ENCODE measurements at places on chromosomes 4 and X. TPM values are rescaled to one million over a fixed set of nuclear protein-coding genes. Genes with fewer than 3 reads are reported as not detected.

DNA sequence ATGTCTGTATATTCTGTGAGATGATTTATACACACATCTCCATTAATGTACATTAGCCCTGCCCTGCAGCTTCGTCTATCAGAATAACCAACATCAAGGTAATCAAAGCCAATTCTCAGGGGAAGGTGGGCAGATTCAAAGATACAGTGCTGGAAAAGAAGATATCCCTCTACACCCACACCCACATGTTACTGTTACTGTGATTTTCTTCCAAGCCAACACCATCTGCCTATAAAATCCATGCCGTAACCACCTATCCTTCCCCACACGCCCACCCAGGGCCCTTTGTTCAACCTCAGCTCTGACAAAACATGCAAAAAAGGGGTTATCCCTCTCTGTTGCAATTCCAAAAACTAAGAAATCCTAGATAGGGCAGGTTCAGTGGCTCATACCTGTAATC lies 20.0 kb downstream of the OPHN1 start:
- no peak for DNase-seq

GRCh38 chr4:118842055-118842454 lies 6.1 kb upstream of the SEC24D start:
- DNase-seq = no peak

- no peak for DNase-seq
Observed at GRCh38 chrX:16914058-16914457, 32.4 kb upstream of the REPS2 start.

DNA sequence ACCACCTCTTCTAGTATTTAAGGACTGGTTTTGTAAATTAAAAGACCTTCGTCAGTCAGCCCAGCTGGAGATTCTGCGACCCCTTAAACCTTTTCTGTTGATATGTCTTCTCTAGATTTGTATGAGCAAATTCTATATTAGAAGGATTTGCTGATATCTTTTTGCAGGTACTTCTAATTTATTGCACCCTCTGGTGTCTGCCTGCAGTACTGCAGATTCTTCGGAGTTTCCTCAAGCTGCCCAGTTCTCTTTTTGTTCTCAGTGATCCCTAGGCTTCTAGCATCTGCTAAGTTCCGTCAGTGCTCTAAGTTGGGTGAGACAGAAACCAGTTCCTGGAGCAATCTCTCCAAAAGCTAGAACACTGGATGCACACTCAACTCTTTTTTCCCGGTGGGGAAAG lies 545.2 kb downstream of the C4orf33 start:
- DNase-seq = no peak

- no peak for DNase-seq
Observed at GRCh38 chr4:150578745-150579501, 3.0 kb upstream of the MAB21L2 start.

GRCh38 chr4:105154576-105154975 lies 7.9 kb downstream of the TET2 start:
- no peak for DNase-seq

DNA sequence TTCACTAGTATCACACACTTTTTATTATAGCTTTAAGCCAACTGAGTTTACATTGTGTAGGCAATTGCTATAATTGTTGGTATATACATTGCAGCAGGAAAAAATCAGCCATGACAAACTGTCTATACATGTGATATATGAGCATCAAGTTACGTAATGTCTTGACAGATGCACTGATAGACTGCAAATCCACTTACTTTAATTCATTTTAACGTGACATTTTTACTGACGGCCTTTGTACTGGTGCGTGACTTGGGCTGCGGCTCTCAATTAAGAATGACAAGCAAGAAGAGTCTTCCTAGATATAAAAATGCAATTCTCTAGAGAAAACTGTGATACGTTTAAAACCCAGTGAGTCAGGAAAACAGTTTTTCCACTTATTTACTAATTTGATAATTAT lies 143.8 kb downstream of the ACTRT1 start:
- DNase-seq = no peak

GRCh38 chr4:26021417-26022345 lies 107.7 kb downstream of the SMIM20 start:
- no peak for DNase-seq

- no peak for DNase-seq
Observed at GRCh38 chr4:145735347-145735675, 55.4 kb downstream of the C4orf51 start.

DNA sequence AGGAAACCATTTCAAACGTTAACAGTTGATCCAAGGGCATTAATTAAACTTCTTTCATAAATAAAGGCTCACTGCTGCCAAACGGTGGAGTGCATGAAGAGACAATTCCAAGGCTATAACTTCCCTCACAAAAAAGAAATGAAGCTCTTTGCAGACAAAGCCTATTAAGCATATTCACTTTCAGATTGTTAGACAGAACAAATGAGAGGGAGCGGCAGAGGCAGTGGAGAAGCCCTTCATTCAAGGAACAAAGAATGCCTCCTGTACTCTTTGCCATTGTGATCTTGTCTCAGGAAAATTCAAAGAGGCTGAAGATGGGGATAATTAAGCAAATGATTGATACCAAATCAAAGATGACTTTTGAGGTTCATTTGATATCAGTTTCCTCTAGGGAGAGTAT lies 370.5 kb upstream of the FAT1 start:
- DNase-seq = no peak

DNA sequence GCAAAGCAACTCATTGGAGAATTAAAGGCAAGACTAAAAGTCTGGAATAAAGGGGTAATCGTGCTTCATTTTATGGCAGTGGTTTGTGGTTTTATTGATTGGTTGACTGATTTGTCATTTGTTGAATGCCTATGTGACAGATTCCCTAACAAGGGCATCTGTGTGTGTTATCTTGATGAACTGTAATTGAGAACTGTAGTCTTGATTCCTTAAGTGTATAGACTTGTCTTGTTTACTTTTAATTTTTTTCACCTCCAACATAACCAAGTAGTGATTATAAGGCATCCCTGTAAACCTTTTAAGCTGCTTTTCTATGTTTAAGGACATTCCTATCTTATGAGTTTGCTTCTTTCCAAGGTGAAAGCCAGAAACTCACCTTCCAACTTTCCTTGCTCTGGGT lies 216.0 kb upstream of the TAPT1 start:
- no peak for DNase-seq

- DNase-seq = no peak
Observed at GRCh38 chr4:7389101-7389701, 45.5 kb downstream of the PSAPL1 start.

DNA sequence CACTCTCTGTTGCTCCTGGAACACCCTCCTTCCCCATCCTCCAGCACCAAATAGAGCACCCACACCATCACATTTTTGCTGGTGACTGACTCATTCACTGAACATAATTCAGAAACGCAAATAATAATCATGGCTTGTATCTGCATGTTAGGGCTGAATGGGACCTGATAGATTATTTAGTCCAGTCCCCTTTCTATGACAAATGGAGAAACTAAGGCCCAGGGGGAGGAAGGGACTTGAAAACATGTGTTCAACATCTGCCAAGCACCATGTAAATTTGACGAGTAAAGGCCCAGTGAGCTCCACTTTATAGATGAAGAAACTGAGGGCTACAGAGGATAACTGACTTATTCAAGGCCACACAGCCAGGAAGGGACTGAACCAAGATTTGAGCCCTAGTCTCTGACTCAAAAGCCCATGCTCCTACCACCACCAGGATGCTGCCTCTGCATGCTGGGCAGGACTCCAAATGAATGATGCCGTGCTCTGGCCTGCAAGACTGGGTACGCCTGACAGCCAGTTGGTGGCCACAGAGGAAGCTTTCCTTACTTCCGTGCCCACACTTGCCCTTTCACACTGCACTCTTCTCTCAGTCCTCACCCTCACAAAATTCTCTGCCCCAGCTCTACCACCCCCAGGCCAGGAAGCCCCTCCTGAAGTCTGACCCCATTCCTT lies 133.3 kb upstream of the PJA1 start:
- no peak for DNase-seq

GRCh38 chrX:138964501-138964900 lies 253.0 kb upstream of the FGF13 start:
- no peak for DNase-seq

- DNase-seq = no peak
Observed at GRCh38 chrX:30794497-30794896, 94.6 kb downstream of the TAB3 start.

- no peak for DNase-seq
Observed at GRCh38 chr4:139403462-139403861, 50.5 kb upstream of the RAB33B start.

Gene MYL5
- total RNA-seq = 7.9 TPM

Gene CTBP1
- 187 TPM for total RNA-seq

Gene SPOCK3
- total RNA-seq = 5.0 TPM

Gene SOD3
- 404 TPM for total RNA-seq

Gene LRIT3
- 0.11 TPM for total RNA-seq

Gene PLXNB3
- total RNA-seq = 16.5 TPM

Gene SPANXA1
- not detected for total RNA-seq

Gene TSPAN6
- 5.4 TPM for total RNA-seq

Gene FAT1
- total RNA-seq = 231 TPM

Data from esophagus muscularis mucosa (tissue), 4 donors.